ENCODE measurements at places on chromosomes 12 and 14.
A peak's percentile ranks its signal among the peaks of the same experiment; 100 is the strongest.

DNA sequence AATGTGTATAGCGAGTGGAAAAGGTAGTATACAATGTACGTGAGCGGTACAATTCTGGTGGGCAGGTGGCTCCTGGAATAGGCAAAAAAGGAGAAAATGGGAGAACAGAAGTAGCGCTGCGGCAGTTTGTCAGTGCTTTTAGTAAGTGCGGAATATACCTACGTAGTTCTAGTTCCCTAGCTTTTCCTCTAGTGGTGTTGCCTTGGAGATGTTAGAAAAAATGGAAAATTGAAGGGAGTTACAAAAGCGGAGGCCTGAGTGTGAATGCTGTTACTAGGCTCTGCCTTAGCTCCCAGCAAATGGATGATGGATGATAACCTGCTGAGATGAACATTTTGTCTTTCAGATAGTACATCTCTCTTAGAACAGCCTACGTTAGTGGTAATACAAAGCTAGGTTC lies 1.1 kb downstream of the TTC8 start:
- no peak for DNase-seq

DNA sequence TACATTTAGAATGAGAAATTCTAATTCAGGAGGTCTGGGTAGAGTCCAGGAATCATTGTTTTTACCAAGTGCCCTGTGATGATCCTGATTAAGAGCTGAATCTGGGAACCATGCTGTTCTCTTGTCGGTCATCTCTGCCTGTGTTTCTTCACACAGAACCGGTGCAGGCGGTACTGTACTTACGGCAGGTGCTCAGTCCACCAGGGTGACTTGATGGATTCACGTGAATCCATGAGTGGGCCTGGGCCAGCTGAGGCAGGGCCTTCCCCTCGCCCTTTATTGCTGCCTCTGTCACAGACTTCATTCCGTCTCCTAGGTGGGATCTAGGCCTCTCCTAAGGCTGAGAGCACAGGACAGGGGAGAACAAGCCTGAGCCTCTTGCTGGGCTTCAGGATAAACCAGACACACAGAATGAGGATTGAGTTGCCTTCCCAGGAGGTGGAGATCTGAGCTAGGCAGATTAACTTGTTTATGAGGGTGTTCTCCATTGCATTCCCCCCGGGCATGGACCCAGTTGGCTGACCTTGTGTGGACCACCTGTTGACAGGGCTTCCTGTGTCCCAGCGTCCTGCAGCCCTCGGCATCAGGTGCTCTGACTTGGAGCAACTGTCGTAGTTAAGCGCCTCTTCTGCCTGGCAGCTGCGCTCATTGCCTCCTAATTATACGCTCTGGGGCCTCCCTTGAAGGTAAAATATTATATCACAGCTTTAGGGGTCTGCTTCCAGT lies 42.1 kb downstream of the B4GALNT3 start:
- no peak for DNase-seq

- no peak for DNase-seq
These were observed at the start of gene TMEM132C for GRCh38 chr12:128267131-128267622. TSS of gene TMEM132C (plus strand) at chr12:128267170. CDS start at chr12:128267403, 233 bp downstream.

- peak; percentile 24 for DNase-seq
These were observed 505.2 kb downstream of the RMST start for GRCh38 chr12:97967831-97968230.

DNA sequence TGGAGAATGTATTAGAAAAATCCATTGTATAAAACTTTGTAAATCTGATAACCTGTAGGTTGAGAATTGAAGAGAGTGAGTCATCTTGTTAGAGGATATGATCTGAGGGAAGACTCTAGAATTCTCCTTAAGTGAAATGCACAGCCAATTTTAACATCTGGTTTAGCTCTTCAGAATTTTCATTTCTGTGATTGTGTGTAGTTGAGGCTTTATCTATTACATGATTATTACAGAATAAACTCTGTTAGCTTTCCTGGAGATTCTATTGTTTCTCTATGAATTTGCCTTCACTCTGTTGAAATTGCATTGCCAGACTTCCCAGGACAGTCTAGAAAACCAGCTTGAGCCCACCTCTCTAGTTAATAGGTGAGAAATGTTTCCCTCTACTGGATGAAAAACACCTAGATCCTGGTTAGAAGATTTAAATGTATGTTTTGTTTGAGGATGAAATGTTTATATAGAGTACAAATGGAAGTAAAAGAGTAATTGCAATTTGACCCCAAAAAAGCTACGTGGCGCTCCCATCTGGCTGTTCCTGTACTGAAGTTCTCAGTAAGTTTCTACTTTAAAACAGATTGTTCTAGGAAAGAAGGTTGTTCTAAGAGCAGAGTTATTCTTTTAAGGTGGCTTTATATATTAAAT lies 2.9 kb downstream of the NUDT4 start:
- peak; percentile 31 for DNase-seq

GRCh38 chr14:99273766-99274345 lies 1.9 kb upstream of the BCL11B start:
- peak; percentile 39 for DNase-seq

DNA sequence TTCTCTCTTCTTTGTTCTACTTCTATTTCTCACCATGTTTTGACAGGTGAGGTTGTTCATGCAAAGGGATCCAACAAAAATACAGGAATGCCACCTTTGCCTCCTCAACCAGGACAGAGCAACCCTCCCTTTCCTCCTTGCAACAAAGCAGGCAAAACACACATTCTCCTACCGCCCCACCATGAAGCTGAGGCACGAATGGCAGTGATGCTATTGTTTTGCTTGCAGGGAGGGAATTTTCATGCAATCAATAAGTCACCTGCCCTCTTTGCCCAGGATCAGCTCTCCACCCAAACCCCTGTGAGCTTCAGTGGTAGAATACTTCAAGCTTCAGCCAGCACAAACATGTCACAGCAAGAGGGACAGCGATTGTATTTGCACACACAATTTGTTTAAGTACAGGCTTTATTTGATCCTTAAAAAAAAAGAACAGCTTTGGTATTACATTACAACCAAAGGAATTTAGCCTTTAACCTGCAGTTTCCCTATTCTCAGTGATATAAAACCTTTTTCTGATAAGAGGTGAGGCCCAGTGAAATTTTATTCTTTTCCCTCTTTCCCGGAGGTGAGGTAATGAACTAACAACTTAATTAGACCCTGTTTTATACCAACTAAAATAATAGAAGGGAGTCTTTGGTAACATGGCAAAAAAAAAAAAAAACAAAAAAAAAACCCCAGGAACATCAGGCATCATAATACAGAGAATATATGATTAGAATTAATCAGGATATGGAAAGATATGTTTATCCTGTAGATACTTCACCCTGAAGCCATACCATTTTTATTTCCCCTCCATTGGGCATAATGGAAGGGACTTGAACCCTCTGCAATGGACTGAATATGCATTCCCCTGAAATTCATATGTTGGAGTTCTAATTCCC lies 87.0 kb upstream of the EEA1 start:
- DNase-seq: peak; percentile 1

- no peak for DNase-seq
These were observed 92.7 kb downstream of the ITPK1 start for GRCh38 chr14:93023039-93023438.

GRCh38 chr14:77612011-77612620 lies 4.3 kb downstream of the SPTLC2 start:
- no peak for DNase-seq

Measured in NCI-H1105 (cell line).